ENCODE measurements at places on chromosomes 13 and 19.

GRCh38 chr19:32421589-32422361, 16.2 kb downstream of the DPY19L3 start:
- DNase-seq, result no peak

DNA sequence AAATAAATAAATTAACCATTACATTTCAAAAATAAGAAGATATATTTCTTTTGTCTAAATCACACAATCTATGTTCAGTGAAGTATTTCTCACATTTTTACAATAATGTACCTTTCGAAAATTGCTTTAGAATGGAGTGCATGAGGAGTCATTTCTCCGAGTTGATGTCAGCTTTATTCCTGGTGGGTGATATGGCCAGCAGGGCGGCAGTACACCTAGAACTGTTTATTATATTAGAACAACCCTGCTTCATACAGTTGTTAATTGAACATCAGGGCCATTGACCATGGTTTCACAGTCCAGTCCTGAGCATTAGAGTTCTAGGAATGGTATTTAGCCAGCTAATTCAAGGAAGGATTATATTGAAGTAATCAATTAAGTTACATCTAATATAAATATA, 696.3 kb upstream of the SLC10A2 start:
- no peak for DNase-seq

GRCh38 chr19:1999856-2000515, 15.5 kb downstream of the BTBD2 start:
- no peak for DNase-seq

DNA sequence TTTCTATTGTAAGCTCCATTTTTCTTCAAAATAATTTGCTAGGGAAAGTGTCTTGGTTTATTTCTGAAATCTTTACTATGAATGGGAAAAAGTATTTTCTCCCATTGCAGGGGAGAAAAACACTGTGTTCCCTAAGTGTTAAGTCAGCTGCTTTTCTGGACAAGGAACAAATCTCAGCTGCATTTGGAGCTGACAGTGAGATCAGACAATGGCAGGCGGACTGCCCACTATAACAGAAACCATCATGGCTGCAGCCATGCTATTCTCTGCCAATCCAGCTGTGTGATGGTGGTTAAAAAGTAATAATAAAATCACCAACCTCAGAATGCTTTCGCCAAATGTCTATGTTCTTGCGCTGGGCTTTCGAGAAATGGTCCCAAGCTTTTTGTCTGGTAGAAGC, 302.7 kb downstream of the DNAJC15 start:
- DNase-seq, result no peak

- DNase-seq, result no peak
These were observed 71.2 kb downstream of the SPACA7 start for GRCh38 chr13:112447306-112447705.

GRCh38 chr19:45492627-45493470, 4.0 kb downstream of the RTN2 start:
- peak; percentile 73 for DNase-seq

DNA sequence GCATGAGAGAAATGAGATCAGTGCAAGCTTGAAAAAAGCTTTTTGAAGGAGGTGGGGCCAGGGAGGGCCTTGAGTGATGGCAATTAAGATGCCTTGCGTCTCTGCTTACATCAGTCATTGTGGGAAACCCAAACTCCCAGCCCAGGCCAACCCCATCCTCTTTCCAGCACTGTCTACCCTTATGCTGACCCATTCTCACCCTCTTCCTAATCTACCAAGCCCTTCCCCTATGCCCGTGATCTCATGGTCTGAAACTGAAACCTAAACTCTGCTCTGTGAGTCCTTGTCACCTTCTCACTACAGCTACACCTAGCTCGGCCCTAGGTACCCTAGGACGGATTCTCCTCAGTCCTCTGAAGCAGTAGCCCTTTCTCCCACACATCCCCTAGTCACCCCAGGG, 36.0 kb upstream of the SERP2 start:
- DNase-seq, result no peak

DNA sequence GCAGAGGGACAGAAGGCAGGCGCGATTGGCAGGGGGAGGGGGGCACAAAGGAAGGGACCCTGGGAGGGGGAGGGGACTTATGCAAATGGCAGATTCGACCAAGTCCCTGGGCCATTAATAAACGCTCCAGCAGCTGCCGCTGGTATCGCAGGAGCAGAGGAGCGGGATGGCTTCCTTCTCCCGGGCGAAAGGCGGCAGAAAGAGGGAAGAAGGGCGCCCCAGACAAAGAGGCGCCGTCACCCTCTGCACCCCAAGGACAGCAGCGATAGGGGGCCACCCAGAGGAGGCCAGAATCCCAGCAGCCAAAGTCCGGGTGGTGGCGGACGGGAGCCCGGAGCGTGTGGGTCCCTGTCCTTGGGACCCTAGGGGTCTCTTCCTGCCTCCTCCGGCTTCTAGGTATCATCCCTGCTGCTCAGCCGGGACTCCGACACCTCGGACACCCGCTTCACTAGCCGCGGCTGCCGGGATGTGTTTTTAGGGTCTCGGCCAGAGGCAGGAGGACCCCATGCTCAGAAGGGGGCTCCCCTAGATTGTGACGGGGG, 1.9 kb downstream of the PTPRS start:
- DNase-seq, result no peak

- peak; percentile 48 for DNase-seq
These were observed 22.2 kb downstream of the EFNB2 start for GRCh38 chr13:106513025-106513983.

- peak; percentile 56 for DNase-seq
These were observed 14.7 kb downstream of the CCDC169 start for GRCh38 chr13:36282821-36283432.

DNA sequence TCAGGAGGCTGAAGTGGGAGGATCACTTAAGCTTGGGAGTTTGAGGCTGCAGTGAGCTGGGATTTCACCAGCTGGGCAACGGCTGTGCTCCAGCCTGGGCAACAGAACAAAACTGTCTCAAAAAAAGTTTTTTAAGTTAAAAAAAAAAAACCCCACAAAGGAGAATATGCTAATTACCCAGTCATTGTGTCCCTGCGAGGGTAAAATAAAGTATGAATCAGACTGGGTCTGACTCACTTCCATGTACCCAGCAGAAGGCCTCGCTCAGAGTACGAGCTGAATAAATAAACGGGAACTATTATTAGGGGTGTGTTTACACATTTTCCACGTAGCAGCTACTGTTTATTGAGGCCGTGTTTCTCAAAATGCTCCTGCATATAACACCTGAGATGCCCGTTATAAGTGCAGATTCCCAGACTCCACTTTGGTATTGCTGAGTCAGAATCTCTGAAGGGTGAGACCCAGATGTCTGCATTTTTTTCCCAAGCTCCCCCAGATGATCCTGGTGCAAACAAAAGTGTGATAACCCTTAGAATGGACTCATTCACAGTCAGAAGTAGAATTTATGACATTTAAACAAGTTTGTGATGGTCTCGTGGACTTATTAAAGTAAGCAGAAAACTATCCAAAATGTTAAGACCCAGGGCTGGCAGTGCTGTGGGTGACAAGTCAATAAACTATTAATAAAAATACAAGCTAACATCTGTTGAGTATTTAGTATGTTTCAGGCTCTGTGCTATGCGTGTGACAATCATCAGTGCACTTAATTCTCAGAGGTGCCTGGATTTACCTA, 28.2 kb downstream of the KCNC3 start:
- peak; percentile 33 for DNase-seq

GRCh38 chr13:75685239-75685697, 49.1 kb downstream of the LMO7 start:
- DNase-seq, result peak; percentile 88

DNA sequence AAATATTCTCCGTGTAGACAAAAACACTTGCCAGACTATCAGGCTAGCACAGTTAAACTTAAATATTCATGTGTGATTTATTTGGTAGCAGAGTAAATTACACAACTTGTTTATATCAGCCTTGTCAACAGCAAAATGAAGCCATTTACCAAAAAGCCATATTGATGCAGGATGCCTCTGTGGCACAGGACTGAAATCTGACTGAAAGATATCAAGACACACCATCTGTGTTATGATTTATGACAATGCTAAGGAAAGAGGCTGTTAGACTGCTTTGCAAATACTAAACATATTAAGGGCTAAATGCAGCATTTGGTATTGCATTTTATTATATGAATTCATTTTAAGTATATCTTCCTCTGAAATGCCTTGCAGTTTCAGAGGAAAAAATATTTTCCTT, 44.8 kb upstream of the FNDC3A start:
- no peak for DNase-seq

- DNase-seq, result no peak
These were observed 24.4 kb downstream of the COMMD6 start for GRCh38 chr13:75513271-75513670.

Measured in fibroblast of skin of scalp (primary cell).